Subcutaneous adipose tissue (tissue), 4 donors: ENCODE measurements at places on chromosomes 16 and 17. TPM values are rescaled to one million over a fixed set of nuclear protein-coding genes. Genes with fewer than 3 reads are reported as not detected.

The ANKFN1 gene
- 2.9 TPM for total RNA-seq

The CCDC144A gene
- 24.9 TPM for total RNA-seq

The PRM3 gene
- not detected for total RNA-seq

The RFNG gene
- total RNA-seq, result 42.3 TPM

The DNAAF1 gene
- 0.44 TPM for total RNA-seq

The CNGB1 gene
- total RNA-seq, result not detected

The KRT36 gene
- total RNA-seq, result not detected

The TAX1BP3 gene
- total RNA-seq, result 90.1 TPM

The RANBP10 gene
- total RNA-seq, result 11.7 TPM

The C17orf113 gene
- total RNA-seq, result not detected

The TCF25 gene
- 148 TPM for total RNA-seq

The KRT40 gene
- not detected for total RNA-seq

The LAT gene
- total RNA-seq, result 5.3 TPM

The TMEM106A gene
- 15.3 TPM for total RNA-seq

The ACSM2A gene
- total RNA-seq, result 0.85 TPM

The CCL7 gene
- total RNA-seq, result 0.66 TPM

The COQ9 gene
- total RNA-seq, result 27.9 TPM

The ERBB2 gene
- total RNA-seq, result 12.1 TPM

The TMEM186 gene
- 2.3 TPM for total RNA-seq

The ZPBP2 gene
- total RNA-seq, result not detected

The TPPP3 gene
- total RNA-seq, result 2.3 TPM

The TSPOAP1 gene
- total RNA-seq, result 0.85 TPM

The ZNF213 gene
- 4.8 TPM for total RNA-seq
